ENCODE measurements at places on chromosomes 7 and 10. TPM values are rescaled to one million over a fixed set of nuclear protein-coding genes. Genes with fewer than 3 reads are reported as not detected.

PTEN gene
- 66.7 TPM for total RNA-seq

- no peak for DNase-seq
- no peaks in the 10 kb centered on the region for H3K36me3 ChIP-seq
- no peak overlapping the region for H3K27ac ChIP-seq
- no peaks in the 10 kb centered on the region for H3K27me3 ChIP-seq
- H3K4me3 ChIP-seq, result no peak overlapping the region
Measured at GRCh38 chr10:78959924-78960285, 108.9 kb upstream of the ZMIZ1 start.

- no peak for DNase-seq
- peaks cover 38% of the 10 kb centered on the region for H3K4me1 ChIP-seq
- H3K27ac ChIP-seq, result no peak overlapping the region
- H3K4me3 ChIP-seq, result no peak overlapping the region
Measured at GRCh38 chr10:15322356-15322755, 48.7 kb downstream of the FAM171A1 start.

DNA sequence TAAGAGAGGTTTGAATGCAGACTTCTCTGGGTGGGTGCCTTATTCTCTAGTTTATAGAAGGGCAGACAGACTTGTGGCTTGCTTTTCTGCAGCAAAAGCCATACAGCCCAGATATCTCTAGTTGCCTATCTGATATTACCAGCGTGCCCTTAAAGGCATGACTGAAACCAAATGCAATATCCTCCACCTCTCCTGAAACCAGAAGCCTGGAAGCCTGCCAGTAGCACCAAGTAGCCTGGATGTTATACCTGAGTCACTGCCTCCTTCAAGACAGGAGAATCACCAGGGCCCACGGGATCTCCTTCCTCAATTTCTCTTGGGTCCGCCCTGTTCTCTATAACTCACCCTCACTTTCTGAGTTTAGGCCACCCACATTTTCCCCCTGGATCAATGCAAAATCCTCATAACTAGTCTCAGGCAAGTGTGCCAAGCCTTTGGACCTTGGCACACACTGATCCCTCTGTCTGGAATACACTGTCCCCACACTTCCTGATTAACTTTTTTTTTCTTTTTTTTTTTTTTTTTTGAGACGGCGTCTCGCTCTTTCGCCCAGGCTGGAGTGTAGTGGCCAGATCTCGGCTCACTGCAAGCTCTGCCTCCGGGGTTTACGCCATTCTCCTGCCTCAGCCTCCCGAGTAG is 638.4 kb downstream of the GALNT17 start:
- H3K36me3 ChIP-seq, result no peaks in the 10 kb centered on the region
- no peaks in the 10 kb centered on the region for H3K4me1 ChIP-seq
- H3K4me3 ChIP-seq, result no peak overlapping the region
- no peak overlapping the region for H3K27ac ChIP-seq
- no peak for DNase-seq

DNA sequence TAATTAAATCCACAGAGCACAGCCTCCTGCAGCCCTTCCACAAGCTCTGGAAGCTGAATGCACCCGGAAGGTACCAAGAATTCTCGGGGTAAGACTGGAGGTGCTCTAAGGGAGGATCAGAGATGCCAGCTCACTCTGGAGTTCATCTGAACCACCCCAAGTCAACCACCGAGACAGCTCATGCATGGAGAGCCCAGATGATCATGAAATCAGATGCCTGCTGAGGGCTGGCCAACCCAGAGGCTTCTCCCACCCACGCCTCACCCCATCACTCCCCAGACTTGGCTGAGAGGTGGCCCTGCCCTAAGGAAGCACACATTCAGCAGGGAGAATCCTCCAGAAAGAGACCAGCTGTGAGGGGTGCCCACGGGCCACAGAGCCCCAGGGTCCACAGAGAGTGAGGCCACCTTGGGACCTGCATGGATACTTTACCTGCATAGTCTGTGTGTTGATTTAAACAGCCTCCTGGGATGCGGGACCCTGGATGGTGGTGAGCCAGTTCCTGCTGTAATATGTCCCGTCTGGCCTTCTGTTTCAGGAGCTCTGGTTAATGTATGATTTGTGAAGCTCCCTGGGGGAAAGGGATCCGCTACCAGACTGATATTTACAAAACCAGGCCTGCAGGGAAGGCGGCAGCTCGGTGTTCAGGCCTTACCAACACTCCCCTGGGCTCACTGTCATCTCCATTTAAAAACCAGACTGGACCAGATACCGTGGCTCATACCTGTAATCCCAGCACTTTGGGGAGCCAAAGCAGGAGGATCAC is 64.9 kb downstream of the INSIG1 start:
- no peaks in the 10 kb centered on the region for H3K36me3 ChIP-seq
- no peak overlapping the region for H3K4me3 ChIP-seq
- DNase-seq, result no peak
- H3K4me1 ChIP-seq, result no peaks in the 10 kb centered on the region
- no peak overlapping the region for H3K27ac ChIP-seq

LAMTOR4 gene
- 91.7 TPM for total RNA-seq

DNA sequence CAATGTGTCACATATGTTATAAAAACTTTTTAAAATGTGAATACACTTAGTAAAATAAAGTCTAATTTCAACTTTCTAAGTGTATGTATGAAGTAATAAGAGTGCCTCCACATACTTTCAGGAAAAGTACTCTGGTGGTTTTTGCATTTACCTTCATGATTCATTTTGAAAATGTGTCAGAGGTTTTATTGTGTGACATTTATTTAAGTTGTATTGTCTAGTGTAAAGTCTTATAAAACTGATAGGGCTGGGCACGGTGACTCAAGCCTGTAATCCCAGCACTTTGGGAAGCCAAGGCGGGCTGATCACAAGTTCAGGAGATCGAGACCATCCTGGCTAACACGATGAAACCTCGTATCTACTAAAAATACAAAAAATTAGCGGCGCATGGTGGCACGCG is 226.5 kb downstream of the ITGB1 start:
- H3K36me3 ChIP-seq, result no peaks in the 10 kb centered on the region
- no peak for DNase-seq
- no peak overlapping the region for H3K27ac ChIP-seq
- H3K4me1 ChIP-seq, result no peaks in the 10 kb centered on the region
- H3K4me3 ChIP-seq, result no peak overlapping the region
- no peaks in the 10 kb centered on the region for H3K27me3 ChIP-seq
